ENCODE measurements at places on chromosomes 1 and 21.

GRCh38 chr1:153001382-153001781 is at the start of gene SPRR3:
TSS of gene SPRR3 (plus strand) at chr1:153001749. CDS start at chr1:153003021, 1,272 bp downstream.
- no peak for DNase-seq

DNA sequence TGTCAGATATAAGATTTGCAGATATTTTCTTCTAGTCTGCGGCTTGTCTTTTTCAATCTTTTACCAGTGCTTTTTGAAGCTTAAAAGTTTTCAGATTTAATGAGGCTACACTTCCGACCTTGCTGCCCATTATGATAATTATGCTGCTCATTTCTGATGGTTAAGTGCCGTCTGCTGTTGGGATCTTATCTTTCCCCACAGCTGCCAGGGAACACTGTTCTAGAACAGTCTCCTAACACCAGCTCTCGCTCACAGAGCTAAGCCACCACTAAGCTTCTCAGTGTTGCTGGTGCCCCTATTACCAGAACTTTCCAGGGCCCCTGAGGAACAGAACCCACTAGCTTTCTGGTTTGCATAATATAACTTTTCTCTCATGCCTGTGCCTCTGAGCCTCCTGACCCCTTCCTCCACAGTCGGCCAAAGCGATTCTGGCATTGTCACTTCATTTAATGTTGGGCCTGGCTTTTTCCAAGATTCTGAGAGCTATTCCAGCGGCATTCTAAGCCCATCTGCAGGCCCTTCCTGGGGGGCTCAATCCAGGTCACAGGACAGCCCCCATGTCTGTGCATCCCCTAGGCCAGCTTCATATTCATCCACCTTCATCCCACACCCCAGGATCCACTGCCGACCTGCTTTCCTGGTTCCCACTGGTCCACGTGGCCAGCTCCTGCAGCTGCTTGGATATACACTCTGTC is 237.0 kb downstream of the PTPRU start:
- DNase-seq, result no peak

GRCh38 chr21:38139380-38140168 is 117.2 kb upstream of the KCNJ15 start:
- DNase-seq, result no peak

DNA sequence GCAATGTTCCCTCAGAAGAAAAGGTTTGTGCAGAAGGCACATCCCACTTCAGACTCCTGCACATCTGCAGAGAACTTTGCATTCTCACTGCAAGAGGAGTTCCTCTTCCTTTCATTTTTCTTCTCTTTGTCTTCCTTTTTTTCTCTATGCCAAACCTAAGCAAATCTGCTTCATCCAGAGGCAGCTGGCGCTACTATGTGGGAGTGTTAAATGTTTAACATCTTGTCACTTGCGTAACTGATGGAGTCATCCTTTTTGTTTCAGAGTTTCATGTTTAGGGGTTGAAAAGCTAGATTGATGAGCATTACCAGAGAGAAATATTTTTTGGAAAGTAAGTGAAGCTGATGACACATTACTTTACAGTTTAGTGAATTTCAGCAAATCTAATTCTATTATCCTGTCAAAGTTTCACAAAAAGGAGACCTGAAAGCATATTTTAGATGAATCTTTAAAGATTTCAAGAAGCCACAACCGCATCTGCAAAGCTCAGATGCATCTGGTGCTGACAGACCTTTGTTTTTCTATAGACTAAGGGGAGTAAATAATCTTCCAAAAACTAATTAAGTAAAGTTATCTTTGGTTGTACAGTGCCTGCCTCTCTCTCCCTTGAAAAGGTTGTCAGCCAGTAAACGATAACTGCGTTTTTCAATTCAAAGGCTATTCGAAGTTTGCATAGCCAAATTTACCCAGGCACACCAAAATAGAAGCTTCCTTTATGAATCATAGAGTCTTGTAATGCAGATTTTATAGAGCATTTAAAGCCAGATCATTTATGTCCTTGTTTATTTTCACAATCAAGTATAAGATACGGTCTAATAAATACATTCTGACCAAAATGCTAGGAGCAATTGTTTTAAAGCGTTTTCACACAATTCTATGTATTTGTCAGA is 1.2 kb upstream of the LRRC53 start:
- DNase-seq, result no peak

- no peak for DNase-seq
These were observed 86.4 kb upstream of the LRRC8D start for GRCh38 chr1:89734442-89734841.

DNA sequence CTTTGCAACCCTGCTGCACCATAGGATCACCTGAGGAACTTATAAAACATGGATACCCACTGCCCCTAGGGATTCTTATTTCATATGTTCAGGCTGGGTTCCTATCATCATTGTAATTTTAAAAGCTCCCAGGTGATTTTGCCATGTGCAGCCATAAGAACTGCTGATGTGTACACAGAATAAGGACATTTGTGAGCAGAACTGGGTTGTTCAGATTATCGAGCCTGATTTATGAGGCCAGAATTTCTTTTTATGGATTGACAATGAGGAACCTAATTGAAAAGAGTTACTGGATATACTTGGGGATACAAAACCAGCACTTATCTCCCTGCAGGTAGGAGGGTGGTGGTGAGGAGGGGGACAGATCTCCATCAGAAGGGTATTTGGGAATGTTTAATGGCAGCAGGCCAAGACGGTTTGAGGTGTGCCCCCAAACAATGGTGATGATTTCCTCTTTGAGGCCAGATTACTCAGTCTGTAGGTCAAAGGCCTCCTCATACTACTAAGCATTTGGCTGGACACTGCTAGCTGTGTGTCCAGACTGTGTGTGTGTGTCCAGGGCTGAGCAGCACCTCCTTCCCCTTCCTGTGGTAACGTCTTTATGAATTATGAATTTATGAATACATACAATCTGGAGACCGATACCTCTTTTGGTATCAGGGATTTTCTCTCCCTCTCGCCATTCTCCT is 18.9 kb downstream of the NOS1AP start:
- no peak for DNase-seq

- no peak for DNase-seq
These were observed 58.1 kb downstream of the RPAP2 start for GRCh38 chr1:92356956-92357355.

- no peak for DNase-seq
These were observed 153.5 kb downstream of the LRRC40 start for GRCh38 chr1:70051926-70052325.

- no peak for DNase-seq
These were observed 56.8 kb upstream of the HNRNPU start for GRCh38 chr1:244920911-244921761.

- no peak for DNase-seq
These were observed 619.2 kb downstream of the SMYD3 start for GRCh38 chr1:245887829-245888228.

DNA sequence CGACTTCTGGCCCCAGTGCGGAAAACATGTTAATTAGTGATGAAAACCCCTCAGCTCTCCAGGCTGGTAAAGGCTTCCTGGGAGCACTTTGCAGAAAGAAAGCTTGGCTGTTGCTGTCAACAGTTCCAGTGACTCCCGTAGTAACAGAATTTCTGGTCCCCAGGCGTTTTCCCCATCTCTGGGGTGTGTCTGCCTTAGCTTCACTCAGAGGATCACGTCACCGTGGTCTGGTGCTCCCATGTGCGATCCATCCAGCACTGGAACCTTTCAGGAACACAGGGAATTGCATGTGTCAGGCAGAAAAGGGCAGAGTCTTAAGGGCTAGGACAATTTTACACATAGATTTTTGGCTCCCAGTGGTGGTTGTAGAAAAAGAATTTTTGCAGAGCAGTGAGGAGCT is 470.4 kb upstream of the USP24 start:
- no peak for DNase-seq

- DNase-seq, result no peak
These were observed 56.1 kb upstream of the DMRTB1 start for GRCh38 chr1:53402891-53403655.

- no peak for DNase-seq
These were observed 1.1 kb downstream of the PUSL1 start for GRCh38 chr1:1309251-1310108.
